ENCODE measurements at places on chromosomes 12 and 14.

DNA sequence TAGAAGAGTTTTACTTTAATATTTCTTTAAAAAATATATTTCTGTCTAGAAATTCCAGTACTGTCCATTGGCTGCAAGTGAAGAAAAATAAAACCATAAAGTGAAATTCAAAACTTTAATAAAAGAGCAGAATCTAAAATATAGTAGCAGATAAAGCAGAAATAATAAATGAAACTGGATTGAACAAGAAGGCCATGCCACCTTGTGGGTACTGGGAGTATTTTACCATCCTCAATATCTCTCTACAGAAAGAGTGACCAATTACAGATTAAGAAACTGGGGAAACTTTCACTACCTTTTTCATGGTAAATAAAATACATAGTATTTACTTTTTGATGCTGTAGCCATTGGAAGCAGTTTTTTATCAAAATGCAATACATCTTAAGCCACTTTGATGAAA lies 220.5 kb downstream of the BCAT1 start:
- DNase-seq = no peak

DNA sequence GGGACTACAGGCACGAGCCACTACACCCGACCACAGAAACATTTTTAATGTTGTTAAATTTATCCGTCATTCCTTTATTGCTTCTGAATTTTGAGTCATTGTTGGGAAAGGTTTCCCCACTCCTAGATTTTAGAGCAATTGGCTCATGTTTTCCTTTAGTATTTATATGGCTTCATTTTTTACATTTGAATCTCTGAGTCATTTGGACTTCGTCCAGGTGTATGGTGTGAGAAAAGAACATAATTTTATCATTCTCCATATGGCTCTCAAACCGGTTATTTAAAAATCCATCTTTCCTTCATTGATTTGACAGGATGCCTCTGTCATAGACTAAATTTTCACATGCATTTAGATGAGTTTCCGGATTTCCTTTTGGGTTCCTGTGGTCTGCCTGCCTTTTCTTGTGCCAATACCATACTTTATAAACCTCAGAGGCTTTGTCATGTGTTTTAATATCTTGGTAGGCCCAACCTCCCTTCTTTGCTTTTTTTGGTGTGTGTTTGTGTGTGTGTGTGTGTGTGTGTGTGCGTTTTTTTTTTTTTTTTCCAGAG lies 30.9 kb downstream of the LRTM2 start:
- no peak for DNase-seq

DNA sequence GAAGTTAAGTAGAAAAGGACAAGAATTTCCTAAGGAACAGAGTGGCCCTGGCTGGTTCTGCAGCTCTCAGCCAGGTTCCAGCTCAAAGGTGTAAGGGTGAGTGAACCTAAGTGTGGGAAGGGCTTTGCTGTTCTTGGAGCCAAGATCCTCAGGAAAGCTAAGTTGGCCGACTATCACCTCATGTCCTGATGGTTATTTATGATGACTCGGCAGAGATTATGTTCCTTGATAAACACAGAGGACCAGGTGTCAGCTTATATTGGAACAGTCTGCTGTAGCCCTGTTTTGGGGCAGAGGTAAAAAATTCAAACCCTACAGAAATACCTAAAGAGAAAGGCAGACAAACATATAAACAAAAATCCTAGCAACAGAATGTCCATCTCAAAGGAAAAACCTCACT lies 128.5 kb downstream of the TBX3 start:
- DNase-seq = no peak

DNA sequence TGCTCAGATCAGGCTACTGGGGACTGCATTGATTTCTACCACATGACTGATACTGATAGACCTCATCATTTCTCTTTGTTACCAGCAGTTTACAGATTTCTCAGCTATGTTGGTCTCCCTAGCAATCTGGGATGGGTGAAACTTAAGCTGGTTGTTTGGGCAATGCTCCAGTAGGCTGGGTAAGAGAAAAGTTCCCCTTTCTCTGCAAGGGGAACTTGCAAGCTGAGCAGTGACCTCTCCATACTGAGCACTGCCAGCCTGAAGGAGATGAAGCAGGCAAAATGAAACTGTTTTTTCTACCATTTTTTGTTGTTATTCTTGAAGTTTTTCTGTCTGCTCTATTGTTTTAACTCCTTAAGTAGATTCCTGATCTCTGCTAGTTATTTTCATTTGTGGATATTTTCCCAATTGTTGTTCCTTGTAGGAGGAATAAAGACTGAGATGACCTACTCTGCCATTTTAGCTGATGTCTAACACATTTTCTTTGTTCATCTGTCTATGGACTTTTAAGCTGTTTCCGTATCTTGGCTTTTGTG lies 1.3 kb upstream of the OR4M1 start:
- no peak for DNase-seq

- no peak for DNase-seq
These were observed 5.7 kb downstream of the DENND5B start for GRCh38 chr12:31585271-31585670.

- DNase-seq = no peak
These were observed 28.1 kb upstream of the SINHCAF start for GRCh38 chr12:31353750-31354708.

- no peak for DNase-seq
These were observed 290.3 kb downstream of the NAV3 start for GRCh38 chr12:78120866-78121560.

DNA sequence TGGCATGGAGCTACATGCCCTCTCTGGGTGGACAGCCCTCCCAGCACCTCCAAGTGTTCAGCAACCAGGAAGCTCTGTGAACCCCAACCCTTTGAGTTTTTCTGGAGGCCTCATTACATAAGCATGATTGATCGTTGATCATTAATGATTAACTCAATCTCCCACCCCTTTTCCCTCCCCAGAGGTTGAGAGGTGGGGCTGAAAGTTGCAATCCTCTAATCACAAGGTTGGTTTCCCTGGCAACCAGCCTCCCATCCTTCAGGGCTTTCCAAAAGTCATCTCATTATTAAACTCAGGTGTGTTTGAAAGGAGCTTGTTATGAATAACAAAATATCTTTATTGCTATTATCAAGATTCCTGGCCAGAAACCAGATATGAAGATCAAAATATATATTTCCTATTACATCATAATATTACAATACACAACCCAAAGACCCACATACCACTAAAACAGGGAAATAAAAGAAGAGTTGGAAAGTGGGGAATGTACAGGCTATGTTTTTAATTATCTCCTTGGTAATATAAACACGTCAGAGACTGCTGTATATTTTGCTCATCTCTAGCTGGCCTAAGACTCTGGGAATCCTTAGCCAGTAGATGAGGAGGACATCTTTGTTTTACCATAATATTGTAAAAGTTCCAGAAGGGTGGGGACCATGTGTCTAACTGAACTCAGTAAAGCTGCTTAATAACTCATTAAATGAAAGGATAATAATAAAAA lies 73.6 kb downstream of the SSPN start:
- DNase-seq = no peak

DNA sequence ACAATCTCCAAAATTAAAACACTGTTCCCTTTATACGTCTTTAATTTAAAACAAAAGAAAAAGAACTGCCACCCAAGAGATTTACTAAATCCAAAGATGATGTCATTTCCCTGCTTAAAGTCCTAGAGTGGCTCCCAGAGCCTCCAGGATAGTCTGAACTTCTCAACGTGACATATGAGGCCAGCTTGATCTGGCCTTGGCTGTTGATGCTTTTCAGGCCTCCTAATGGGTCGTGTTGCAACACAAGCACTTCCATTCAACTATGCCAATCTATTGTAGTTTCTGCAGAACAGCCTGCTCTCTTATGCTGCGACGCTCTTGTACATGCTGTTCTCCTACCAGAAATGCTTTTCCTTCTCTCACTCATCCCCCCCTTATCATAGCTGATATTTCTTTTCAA lies 35.7 kb downstream of the LGR5 start:
- no peak for DNase-seq

DNA sequence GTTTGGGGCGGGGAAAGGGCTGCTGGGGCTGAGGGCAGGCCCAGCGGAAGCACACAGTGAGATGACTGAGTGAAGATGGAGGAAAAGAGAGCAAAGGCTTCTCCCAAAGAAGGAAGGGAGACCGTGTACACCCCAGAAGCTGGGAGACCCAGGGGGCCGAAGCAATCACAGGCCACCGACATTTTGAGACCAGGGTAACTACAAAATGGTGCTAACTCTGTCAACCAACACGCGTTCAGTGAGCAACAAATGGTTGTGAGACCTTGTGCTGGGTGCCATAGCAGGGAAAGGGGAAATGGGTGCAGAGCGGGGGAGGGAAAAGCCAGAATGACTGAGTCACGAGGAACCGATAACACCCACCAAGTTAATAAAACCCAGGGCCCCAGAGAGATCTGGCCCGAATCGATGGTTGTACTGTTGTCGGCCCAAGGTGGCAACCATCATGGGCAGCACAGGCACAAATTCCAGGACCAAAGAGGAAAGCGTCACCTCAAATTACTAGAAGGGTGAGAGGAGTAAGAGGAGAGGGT lies 50.3 kb downstream of the CDC42BPB start:
- DNase-seq = no peak

DNA sequence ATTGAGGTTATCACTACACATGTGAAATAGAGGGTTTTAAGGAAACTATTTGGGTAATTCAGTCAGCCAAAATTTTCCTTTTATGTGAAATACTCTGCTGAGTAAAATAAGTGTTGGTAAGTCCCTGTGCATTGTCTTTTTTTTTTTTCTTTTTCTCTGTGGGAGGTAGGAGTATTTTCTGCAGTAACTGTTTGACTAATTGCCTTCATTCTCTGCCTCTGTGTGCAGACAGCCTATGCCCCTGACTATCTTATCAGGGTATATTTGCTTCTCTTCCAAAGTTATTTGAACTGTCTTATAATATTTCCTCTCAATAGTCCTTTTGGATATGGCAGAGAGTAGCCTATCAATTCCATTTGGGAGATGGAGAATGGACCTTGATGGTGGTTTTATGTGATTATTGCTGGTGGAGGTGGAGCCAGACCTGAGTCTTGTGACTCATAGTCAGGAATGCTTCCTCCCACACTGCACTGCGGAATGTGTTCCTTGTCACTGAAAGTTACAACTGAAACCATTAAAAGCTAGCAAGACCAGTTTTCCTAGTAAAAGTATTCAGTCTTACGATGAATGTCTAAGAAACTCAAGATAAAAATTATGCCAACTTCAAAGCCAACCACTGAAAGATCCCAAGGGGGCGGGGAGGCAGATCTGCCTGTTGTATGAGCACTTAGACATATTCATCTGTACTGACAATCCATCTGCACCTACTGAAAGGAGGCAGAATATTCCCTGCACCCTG lies 40.9 kb upstream of the STXBP6 start:
- DNase-seq = no peak

DNA sequence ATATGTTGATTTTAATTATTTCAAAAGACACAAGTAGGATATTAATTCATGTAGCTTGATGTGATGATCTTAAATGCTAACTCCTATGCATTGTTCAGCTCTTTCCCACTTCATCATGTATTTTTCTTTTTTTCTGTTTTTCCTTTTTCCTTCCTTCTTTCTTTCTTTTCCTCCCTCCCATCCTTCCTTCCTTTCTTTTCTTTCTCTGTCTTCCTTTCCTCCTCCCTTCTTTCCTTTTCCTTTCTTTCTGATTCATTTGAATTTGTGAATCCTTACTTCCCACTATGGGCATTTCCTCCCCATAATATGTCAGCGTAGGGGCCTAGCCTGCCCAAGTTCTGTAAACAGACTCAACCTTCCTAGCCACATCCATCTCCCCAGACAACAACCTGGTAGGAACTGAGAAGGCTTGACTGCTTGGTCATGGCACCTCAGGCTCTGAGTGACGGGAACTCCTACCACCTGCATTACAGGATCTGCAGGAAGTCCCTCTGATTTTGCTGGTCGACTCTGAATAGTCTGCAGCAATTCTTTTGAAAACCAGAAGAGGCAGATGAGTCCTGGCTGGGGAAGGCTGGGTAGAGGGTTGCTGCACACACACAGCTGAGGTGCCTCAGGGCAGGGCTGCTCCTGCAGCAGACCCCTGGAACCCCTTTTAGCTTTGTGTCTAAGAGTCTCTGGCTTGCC lies 33.4 kb upstream of the BHLHE41 start:
- no peak for DNase-seq

- DNase-seq = no peak
These were observed 1180.6 kb downstream of the VRK1 start for GRCh38 chr14:97977651-97978261.

Data from GM12892 (cell line).